Stimulated activated CD8-positive, alpha-beta memory T cell treated with anti-CD3 and anti-CD28 coated beads, Interleukin-4, amount 100 ng/mL, for 1 hour (primary cell): ENCODE measurements at places on chromosomes 12 and 14.

GRCh38 chr12:102444093-102444492, 36.3 kb downstream of the IGF1 start:
- no peak for DNase-seq

GRCh38 chr12:92675092-92675865, 27.5 kb upstream of the PLEKHG7 start:
- DNase-seq: no peak

- DNase-seq: no peak
Measured at GRCh38 chr14:71133296-71133695, 226.0 kb downstream of the PCNX1 start.

DNA sequence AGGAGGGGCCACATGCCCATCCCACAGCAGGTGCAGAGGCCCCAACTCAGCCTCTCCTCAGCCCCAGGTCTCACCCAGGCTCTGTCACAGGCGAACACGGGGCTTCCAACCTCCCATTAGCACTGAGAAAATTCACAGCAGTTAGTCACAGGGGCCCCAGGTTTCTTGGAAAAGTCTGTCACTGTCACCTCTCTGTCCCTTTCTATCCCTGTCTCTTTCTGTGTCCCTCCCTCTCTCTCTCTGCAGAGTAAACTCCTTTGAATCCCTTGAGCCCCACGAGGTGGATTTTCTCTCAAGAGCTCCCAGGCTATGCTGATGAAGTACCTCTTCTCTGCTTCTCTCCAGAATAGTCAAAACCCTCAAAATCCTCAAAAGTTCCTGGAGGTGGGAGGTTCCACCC, 14.0 kb upstream of the ENDOU start:
- no peak for DNase-seq

GRCh38 chr14:86050072-86050683, 520.2 kb downstream of the FLRT2 start:
- no peak for DNase-seq

DNA sequence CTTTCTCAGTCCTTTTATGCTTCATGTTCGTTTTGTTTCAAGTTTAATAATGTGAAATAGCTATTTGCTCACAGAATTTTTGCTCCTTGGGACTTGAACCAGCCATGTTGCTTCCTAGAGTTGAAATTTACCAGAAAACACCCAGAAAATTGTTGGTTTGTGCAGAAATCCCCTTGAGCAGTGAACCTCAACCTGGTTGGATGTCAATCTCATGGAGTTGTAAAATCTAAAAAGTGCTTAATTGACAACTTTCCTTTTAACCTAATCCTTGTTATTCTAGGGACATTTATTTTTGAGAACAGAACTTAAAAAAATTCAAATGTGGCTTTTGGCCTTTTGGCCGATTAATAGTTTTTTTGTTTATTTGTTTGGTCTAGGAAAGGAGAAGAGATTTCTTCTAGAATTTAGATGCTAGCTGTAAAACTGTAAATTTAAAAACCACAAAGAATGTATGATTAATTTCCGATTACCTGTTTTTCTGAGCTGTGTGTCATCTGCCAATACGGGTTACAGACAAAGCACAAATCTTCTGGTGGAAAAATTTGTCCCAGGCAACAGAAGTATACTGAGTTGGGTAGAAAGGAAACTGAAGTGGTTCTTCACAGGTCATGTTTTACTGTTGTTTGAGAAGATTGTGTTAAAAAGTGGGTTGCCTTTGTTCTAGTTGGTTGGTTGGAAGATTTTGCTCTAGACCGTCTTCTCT, 154.4 kb downstream of the FUT8 start:
- DNase-seq: no peak
